ENCODE measurements at places on chromosomes 2 and 18.

GRCh38 chr2:75464348-75464946 lies 96.3 kb downstream of the EVA1A start:
- DNase-seq = no peak

DNA sequence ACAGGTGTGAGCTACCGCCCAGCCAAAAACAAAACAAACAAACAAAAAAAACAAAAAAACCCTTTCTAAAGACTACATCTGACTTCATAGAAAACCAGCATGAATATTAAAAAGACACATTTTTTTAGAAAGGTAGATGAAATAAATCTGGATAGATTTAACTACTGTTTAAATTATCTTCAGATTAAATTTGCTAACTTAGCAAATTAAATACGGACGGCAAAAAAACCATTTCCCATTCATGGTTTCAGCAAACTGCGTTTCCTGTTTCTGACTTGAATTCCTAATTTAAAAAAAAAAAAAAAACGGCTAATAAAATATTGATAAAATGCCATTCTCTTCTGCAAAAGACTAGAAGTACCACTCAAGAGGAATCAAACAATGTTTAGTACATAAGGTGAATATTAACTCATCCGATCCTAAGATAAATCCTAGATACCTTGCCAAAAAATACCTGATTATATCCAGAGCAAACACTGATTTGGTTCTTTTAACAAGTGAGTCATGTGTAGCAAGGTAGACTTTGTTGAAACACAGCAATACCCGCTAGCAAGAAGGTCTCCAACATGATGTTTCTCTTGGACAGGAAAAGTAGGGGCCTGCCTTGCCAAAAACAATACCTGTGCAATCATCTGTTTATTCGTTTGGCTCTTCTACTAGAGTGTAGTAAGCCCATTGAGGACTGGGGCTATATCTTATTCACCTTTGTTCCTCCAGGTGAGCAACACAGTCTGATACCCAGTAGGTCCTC lies 96.2 kb downstream of the BARD1 start:
- DNase-seq = no peak

GRCh38 chr2:197759625-197760292 lies 25.4 kb downstream of the BOLL start:
- DNase-seq = no peak

GRCh38 chr18:58391231-58391825 lies 237.6 kb downstream of the ALPK2 start:
- no peak for DNase-seq

DNA sequence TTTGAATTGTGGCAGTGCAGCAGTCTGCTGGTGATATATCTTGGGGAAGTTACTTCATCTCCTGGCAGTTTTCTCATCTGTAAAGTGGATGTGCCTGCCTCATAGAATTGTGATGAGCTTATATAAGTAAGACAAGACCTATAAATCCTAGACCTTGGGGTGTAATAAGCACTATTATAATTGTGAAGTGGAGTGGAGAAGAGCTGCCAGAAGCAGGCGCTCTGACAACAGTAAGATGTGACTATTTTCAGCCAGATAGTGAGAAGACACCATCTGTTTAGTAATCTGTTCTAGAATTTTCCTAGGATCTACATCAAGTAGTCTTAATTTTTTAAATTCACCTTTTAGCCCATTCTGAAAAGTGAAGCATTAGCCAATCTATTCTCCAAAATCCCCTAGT lies 85.6 kb upstream of the TSPYL6 start:
- peak; percentile 38 for DNase-seq

- DNase-seq = no peak
Observed at GRCh38 chr2:219251656-219252055, 1.4 kb upstream of the TUBA4B start.

GRCh38 chr2:193566886-193567285 lies 1372.2 kb upstream of the TMEFF2 start:
- no peak for DNase-seq

DNA sequence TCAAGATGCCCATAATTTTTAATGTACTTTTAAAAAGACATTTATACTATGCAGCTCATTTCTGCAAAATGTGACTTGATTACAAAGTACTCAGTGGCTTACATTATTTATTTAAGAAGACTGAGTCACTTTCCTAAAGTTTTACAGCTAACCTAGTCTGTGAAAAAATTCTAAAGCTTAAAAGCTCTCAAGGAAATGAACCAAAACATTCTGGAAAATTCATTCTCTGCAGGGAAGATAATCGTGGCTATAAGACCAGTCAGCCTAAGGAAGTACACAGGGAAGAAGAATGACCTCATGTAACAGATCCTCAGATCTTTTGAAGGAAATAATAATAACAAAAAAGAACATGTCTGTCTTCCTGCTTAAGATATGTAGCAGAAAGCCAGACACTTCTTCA lies 232.1 kb upstream of the STK17B start:
- no peak for DNase-seq

DNA sequence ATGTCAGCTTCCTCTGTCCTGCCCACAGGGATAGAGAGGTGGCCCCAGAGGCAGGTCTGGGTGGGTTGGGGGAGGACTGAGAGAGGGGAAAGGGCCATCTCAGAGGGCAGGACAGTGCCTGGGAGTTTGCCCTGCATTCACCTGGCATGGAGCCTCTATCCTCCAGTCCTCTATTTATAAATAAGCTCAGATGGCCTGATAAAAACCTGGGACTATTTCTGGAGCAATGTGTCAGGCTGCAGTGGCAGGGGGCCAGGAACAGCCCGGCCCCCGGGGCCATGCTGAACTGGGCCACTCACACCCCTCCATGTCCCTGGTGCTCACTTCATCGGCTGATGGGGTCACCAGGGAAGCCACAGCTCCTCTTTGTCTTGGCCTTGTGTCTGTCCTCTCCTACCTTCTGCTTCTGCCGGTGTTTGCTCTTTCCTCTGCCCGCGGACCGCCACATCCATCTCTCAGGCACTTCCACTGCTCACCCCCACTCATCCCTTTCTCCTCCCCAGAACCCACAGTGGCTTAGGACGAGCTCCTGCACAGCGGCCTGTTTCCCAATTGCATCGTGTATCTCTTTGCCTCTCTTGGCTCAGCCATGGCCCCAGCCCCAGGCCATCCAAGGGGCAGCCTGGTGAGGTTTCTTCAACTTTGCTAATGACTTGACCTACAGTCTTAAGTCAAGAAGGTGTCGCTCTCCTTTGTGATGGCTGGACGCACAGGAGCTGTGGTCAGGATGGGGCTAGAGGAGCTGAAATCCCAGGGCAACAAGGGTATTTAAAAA lies 38.8 kb downstream of the SCTR start:
- no peak for DNase-seq

DNA sequence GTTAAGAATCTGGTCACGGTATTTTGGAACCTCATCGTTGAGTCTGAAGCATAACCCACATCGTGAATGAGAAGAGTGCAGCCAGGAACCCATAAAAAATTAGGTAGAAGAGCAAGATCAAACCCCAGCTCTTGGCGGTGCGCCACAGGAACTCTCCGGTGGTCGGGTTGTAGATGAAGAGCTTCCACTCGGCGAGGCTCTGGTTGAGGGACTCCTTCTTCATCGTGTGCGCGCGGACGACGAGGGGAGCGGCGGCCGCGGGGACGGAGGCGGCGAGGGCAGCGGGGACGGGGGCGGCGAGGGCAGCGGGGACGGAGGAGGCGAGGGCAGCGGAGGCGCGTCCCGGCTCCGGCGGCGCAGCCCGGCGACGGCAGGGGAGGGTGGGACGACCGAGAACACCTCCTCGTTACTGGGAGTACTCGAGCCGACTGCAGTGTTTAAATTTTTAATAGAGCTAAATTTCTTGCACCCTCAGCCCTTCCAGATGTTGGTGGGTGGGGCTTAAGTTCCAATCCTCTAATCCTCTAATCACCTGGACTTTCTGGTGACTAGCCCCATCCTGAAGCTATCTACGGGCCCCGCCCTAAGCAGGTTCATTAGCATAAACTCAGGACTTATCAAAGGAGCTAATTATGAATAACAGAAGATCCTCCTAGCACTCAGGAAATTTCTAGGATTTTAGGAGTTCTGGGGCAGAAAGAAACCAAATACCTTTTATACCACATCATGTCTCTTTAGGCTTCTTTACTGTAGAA lies 20.4 kb upstream of the PAPOLG start:
- peak; percentile 78 for DNase-seq

GRCh38 chr2:217340899-217341298 lies 481.0 kb upstream of the TNP1 start:
- no peak for DNase-seq

DNA sequence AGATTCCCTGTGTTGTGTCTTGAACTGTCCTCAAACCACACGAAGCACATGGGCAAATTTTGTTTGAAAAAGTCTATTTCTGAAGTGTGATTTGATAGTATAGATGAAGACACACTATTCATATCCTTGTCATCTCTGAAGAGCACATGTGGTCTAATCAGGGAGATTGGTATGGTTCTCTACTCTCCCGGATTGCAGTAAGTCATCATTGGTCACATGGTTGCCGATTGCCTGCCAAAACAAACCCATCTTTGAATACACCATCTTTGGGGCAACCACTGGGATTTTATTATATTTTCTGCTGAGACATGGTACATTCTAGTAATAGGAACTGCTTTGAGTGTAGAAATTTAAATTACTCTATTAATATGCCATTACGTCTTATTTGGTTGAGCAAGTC lies 186.9 kb downstream of the MYO1B start:
- DNase-seq = no peak

All from NCI-H524 (cell line).